ENCODE measurements at places on chromosomes 13 and 19. TPM values are rescaled to one million over a fixed set of nuclear protein-coding genes. Genes with fewer than 3 reads are reported as not detected.

Gene SSC5D
- total RNA-seq, result 3.9 TPM

Gene LYPD4
- total RNA-seq, result not detected

Gene AP1M2
- total RNA-seq, result 126 TPM

Gene STOML3
- total RNA-seq, result not detected

DNA sequence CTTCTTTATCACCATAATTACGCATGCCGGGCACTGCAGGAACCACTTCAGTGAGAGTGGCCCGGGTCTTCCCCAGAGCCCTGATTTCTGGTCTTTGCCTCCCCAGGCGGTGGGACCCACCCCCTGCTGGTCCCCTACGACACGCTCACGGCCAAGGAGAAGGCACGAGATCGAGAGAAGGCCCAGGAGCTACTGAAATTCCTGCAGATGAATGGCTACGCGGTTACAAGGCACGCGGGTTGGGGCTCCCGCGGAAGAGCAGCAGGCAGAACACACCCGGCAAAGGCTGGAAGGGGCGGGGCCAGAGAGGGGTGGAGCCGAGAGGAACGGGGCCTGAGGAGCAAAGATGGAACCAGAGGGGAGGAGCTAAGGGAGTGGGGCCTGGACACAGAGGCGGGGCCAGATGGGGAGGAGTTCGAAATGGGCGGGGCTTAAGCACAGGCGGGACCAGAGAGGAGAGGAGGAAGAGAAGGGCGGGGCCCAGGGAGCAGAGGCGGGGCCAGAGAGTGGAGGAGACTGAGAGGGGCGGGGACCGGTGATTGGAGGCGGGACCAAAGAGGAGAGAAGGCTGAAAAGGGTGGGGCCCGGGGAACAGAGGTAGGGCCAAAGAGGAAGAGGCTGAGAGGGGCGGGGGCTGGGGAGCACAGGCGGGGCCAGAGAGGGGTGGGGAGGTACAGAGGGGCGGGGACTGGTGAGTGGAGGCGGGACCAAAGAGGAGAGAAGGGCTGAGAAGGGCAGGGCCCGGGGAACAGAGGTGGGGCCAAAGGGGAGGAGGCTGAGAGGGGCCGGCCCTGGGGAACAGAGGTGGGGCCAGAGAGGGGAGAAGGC, 73.4 kb downstream of the RYR1 start:
- peak; percentile 12 for DNase-seq

DNA sequence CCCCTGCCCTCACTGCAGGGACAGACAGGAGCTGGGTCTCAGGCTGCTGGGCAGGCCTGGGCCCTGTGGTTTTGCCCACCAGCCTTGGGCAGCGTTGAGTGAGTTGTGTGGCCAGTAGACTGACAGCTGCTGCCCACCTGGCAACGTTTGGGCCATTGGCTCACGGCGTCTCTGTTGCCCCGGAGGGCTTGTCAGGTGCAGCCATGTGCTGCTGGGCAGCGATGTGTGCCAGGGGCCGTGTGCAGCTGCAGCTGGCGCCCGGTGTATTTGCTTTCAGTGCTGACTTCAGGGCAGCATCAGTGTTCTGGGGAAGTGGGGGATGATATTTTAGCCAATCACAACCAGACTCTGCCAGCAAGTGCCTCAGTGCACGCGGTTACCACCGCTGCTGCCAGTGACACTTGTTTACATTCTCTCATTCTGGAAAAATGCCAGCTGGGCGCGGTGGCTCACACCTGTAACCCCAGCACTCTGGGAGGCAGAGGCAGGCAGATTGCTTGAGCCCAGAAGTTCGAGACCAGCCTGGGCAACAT, 10.6 kb downstream of the FZR1 start:
- DNase-seq, result no peak

DNA sequence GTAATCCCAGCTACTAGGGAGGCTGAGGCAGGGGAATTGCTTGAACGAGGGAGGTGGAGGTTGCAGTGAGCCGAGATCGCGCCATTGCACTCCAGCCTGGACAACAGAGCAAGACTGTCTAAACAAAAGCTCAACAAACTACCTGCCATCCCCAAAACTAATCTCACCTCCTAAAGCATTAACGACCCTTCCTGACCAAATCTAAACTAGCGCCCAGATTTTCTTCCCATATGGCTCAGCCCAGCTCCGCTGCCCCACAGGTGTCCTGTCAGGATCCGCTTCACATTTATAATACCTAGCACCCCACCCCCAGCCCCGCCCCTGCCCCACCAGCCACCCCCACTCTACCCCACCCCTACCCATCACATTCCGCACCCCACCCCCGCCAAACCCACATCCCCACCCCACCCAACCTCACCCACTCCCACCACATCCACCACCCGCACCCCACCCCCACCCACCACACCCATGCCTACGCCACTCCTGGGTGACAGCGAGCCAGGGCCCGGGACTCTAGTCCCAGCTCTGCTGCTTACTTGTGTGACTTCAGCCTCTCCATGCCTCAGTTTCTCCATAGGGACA, 599 bp downstream of the C19orf12 start:
- DNase-seq, result no peak

- no peak for DNase-seq
These were observed 2.0 kb downstream of the PPP6R1 start for GRCh38 chr19:55256562-55257460.

GRCh38 chr19:47109541-47110375, 3.8 kb downstream of the ZC3H4 start:
- DNase-seq, result no peak

GRCh38 chr19:49786376-49786820, 19.6 kb downstream of the AP2A1 start:
- no peak for DNase-seq

- DNase-seq, result no peak
These were observed 700.2 kb upstream of the PCDH20 start for GRCh38 chr13:62115831-62116230.

GRCh38 chr19:10846500-10847202, 1.6 kb upstream of the C19orf38 start:
- DNase-seq, result peak; percentile 28

- DNase-seq, result no peak
These were observed 187.5 kb downstream of the MZT1 start for GRCh38 chr13:72539925-72540324.

- DNase-seq, result no peak
These were observed 1.6 kb downstream of the BCAM start for GRCh38 chr19:44810234-44811121.

GRCh38 chr13:49367640-49368422, 76.0 kb downstream of the CAB39L start:
- no peak for DNase-seq

GRCh38 chr19:6534451-6535093, 3.7 kb downstream of the TNFSF9 start:
- DNase-seq, result no peak

- DNase-seq, result no peak
These were observed 106.9 kb downstream of the CYSLTR2 start for GRCh38 chr13:48760626-48761025.

- DNase-seq, result no peak
These were observed 27.1 kb downstream of the N4BP2L2 start for GRCh38 chr13:32511482-32511881.

GRCh38 chr13:53054569-53054968, 26.0 kb downstream of the OLFM4 start:
- DNase-seq, result no peak

- DNase-seq, result peak; percentile 64
These were observed at the start of gene TEX30 for GRCh38 chr13:102773441-102774213. Gene TEX30 (minus strand): TSS chr13:102773786. CDS start chr13:102770026, 3,760 bp downstream.

DNA sequence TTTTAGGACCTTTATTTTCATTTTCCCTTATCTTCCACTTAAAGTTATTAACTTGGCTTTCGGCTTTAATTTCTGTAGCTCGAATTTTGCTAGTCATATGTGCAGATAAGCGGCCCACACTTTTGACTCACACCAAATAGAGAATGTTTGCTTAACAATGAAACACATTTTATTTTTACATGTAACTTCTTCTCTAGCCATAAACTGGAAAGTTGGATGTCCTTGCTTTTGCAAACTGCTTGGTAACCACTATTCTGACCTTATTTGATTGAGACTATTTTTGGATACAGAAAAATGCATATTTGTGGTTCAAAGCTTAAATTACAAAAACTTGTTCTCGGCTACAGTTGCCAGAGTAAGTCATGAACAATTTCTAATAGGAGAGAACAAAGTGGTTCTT, 600.0 kb downstream of the KCTD12 start:
- no peak for DNase-seq

DNA sequence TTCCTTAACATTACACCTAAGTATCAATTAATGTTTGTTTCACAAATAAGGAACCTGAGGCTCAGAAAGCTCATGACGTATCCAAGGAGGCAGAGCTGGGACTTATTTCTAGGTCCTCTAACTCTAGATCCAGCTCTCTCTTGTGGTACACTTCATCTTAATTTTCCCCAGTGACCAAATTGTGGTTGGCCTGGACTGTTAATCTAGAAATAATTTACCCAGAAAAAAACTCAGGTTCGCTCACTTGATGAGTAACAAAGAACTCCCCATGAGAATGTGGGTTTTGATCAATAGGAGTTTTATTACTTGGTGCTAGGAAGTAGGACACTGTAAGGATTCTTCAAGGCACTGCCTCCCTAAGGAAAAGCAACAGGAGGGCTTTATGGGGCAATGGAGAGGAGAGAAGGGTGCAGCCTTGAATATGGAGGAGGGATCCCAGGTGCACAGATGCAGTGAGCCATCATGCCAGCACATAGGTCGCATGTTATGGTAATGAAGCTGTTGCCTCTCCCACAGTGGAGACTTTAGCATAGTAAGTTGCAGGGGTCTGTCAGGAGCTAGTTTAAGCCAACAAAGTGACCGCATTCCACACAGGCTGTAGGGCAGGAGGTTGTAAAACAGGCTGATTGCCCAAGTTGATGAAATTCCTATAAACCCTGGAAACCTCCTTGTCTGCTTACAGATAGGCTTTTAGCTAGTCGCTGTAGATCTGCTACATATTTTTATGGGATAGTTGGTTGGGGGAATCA, 14.7 kb downstream of the RAP2A start:
- no peak for DNase-seq

All from PC-9 (cell line).